Fibroblast of skin of right quadriceps (primary cell): ENCODE measurements at places on chromosomes 1 and 21.

- no peak for DNase-seq
Measured at GRCh38 chr1:68167211-68167610, 65.1 kb downstream of the WLS start.

DNA sequence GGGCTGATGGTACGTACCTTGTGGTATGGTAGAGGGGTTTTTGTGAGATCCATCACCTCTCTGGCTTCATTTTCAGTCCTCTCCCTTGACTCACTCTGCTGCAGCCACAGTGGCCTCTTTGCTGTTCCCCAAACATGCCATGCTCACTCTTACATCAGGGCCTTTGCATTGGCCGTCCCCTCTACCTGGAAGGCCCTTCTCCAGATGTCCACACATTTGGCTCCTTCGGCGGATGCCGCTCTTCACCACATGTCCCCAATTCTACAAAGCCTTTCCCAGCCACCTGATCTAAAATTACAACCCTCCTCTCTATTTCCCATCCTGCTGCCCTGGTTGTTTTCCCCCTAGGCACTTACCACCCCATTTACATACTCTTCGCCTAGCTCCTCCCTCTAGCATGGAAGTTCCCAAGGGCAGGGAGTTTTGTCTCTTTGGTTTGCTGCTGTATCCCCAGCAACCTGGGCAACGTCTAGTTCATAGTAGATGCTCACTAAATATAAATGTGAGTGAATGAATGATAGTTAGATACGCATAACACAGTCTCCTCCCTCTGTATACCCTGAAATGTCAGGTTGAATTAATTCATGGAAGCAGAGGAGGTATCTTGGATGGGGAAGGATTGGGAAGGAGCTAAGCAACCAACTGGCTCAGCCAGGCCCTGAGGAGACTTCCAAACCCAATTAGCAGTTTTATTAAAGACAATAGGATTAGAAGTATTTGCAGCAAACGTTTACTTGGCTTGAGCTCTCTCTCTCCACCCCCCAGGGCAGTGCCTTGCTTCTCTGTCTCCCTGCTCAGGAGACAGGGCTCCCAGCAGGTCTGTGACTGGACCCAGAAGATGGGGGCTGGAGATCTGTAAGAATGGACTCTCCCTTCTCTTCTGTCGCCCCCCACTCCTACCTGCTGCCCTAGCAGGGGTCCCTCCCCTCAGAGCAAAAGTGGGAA, 264.2 kb downstream of the GRIK3 start:
- DNase-seq: no peak

DNA sequence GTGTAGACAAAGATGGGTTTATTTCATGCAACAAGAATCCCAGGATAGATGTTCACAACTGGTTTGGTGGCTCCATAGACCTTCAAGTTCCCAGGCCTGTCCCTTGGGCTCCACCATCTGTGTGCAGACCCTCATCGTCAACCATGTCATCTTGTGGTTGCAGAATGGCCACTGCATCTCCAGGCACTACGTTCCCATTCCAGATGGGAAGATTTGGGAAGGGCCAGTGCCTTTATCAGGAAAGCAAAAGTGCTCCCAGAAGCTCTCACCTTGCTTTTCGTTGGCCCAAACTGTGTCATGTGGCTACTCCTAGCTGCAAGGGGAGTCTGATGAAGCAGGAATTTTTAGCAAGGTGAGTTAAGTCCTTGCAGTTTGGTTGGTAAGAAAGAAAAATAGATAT, 12.8 kb downstream of the TMCC2 start:
- no peak for DNase-seq

- DNase-seq: no peak
Measured at GRCh38 chr1:119573886-119574285, 66.9 kb downstream of the HSD3B1 start.

DNA sequence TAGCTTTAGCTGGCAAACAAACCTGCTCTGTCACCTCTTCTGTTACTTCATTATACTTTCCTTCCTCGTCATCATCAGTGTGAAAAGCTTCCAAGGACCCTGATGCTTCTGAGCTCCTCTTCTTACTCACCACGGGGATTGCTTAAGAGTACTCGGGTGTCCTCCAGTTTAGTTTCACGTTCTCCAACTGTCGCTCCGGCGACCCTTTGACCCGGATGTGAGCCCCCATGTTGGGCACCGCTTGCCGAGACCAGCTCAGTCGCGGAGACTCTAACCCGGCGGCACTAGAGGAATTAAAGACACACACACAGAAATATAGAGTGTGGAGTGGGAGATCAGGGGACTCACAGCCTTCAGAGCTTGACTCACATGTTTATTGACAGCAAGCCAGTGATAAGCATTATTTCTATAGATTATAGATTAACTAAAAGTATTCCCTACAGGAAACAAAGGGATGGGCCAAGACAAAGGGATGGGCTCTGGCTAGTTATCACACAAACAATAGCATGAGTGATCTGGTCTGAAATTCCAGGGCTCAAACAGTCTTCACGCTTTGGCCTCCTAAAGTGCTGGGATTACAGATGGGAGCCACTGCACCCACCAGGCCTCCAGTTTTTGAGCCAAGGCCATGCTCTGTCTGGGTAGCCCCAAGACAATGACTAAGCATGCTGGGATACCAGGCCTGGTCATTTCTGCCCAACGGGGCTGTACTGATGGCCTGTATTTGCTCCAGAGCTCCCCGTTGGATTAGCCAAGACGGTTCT, 30.1 kb upstream of the ENO1 start:
- DNase-seq: no peak

GRCh38 chr1:107105914-107106313, 34.9 kb upstream of the NTNG1 start:
- DNase-seq: no peak

DNA sequence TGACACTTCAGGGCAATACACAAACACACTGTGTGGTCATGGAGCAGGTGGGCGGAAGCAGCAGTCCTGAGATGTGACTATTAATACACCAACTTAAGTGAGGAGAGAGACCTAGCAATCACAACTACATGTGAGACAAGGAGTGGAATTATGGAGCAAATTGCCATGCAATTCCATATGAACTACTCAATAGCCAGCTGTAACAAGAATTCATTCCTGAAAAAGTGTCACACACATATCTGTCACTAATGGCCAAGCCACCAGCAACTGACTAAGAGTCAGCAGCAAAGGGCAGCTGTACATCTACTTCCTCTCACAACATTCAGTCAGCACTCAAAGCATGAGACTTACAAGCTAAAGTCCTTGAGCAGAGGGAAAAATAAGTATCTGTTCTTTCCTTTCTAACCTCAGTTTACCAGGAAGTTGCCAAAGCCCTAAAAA, 46.2 kb downstream of the GPR3 start:
- DNase-seq: no peak

- DNase-seq: peak; percentile 53
Measured at GRCh38 chr21:26153758-26154157, 16.8 kb downstream of the APP start.
